Spinal cord (tissue), 10 donors: ENCODE measurements at places on chromosomes 11 and 22. TPM values are rescaled to one million over a fixed set of nuclear protein-coding genes. Genes with fewer than 3 reads are reported as not detected.

DNA sequence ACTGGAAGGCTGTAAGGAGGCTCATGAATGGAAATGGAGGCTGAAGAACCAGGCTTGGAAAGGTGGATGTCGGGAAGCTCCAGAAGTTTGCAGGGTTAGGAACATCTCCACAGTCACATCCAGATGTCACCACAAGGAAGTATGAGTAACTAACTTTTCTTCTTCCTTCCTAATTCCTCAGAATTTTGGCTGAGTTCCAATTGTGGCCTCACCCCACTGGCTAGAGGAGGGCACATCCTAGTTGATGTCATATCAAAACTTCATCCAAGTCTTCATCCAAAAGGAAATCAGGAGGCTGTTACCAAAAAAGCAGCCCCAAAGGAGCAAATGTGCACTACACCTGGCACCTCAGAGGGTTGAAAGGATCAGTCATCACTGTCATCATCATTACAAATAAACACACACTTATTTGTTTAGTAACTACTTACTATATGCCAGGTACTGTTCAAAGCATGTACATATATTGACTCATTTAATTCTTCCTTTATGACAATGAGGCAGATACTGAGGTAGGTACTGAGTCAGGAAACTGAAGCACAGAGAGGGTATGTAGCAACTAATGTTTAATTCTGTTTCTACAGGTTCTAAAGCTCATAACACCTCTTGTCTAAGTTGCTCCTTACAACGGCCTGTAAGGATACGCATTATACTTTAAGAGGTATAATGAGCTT, 7.3 kb upstream of the PTPN5 start:
- no peak for DNase-seq

OR51B2 gene
- 0.22 TPM for total RNA-seq

DNA sequence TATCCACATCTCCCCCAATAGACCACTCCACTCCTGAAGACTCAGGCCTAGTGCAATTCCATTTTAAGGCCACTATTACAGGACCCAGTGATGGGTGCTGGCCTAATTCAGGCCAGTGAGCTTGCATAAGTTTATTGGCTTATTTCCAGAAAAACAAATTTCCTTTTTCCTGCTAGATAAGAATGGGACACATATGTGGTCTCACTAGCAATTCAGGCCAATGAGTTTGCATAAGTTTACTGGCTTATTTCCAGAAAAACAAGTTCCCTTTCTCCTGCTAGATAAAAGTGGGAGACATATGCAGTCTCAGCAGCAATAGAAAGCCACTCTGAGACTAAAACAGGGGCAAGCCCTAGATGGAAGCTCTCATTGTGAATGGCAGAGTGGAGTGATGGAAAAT, 22.4 kb downstream of the ADM start:
- no peak for DNase-seq

ST14 gene
- total RNA-seq = 0.99 TPM

SCGB1A1 gene
- total RNA-seq = not detected

OR5B21 gene
- not detected for total RNA-seq

DNA sequence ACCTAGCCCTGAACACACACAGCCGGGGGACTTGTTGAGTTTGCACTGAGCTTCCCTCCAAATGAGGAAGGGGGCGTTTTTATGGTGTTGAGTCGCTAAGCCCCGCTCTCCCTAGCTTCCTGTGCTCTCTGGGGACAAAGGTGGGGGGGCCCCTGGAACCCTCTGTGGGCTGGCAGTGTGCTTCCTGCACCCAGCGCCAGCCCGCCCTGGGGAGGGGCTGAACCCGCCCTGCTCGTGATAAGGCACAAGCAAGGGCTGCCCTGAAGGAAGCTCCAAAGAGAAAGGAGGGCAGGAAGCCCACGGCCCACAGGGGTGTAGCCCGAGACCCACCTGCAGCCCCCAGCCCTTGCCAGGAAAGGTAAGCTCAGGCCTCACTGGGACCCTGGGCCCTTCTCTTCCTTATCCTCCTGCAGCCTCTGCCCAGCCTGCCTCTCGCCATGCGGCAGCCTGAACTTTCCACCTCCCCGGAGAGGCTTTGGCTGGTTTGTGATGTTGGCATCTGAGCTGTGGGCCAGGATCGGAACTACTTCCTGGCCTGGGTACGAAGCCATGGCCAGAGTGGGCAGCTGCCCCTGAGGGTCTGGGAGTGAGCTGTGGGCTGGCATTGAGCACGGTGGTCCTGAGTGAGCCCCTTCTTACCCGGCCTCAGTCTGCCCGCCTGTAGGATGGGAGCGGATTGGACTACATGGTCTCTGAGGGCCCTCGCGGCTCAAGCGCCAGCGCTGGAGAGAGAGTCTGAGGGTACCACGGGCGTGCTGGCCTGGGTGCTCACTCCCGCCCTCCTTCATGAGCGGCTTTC, at the start of gene FERMT3:
TSS of gene FERMT3 (plus strand) at position 265 of the 799 bp plus-strand sequence. CDS start 644 bp downstream, outside the sequence.
- no peak for DNase-seq

RRM1 gene
- 64.0 TPM for total RNA-seq

- DNase-seq = no peak
These were observed 7.7 kb upstream of the GLYATL1B start for GRCh38 chr11:59078435-59078834.

XRCC6 gene
- 213 TPM for total RNA-seq

DNA sequence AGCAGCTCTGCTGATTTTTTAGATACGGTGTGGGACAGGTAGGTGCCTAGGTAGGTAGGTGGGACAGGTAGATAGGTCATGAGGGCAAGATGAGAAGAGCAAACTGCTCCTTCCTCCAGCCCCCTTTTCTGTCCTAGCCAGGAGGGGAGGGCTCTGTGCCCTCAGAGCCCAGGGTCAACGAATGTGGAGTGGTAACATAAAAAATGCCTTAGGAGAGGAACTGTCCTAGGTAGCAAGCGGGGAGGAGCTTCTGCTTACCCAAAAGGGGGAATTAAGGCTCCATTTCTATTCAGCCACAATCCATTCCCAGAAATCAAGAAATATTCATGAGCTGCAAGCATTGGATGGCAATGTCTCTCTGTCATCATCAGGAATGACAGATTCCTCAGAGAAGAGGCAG, 234.8 kb downstream of the GRIK4 start:
- DNase-seq = no peak

DNA sequence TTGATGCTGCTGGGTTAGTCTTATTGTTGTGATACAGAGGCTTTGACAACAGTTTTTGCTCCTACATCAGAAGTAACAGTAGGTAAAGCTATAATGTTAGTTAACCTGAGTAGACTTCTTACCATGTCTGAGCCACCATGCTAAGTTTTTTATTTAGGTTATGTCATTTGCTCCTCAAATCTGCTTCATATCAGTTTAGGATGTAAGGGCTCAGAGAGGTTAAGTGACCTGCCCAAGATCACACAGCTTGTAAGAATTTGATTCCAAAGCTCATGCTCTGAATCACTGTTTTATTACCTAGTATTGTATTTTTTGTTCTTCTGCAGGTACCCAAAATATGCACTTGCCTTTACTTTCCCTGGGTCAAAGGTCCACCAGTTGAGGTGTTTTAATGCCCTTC, 161.7 kb downstream of the COMMD9 start:
- no peak for DNase-seq

- no peak for DNase-seq
These were observed 39.7 kb upstream of the OR5AK2 start for GRCh38 chr11:56948991-56949515.

- DNase-seq = no peak
These were observed 734 bp downstream of the SNU13 start for GRCh38 chr22:41687901-41688364.

DNA sequence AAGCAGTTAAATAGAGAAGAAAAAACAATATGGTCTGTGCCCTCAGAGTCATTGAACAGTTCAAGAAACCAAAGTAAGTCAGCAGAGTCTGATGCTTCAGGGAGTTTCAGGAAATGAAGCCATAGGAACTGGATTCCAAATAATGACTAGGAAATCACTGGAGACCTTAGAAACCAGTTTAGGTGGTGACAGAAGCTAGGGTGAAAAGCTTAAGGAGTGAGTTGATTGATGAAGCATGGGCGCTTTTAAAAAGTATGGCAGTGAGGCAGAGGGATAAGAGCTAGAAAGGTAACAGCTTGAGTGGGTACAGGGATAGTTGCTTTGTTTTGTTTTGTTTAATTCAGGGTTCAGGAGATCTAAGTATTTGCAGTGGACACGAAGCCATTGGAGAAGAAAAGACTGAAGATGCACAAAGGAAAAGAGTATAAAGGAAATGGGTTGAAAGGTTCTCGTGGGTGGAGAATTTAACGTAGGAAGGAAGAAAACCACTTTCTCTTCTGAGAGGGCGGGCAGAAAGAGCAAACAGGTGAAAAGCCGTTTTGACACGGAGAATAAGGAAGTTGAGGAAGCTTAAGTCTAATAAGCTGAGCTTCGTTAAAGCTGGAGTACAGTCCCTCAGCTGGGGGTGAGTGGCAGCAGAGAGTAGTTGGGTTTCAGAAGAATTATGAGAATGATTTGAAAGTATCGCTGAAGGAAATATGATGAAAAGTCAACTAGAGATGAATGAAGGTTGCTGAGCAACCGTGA, 14.8 kb downstream of the SGSM3 start:
- no peak for DNase-seq

DNA sequence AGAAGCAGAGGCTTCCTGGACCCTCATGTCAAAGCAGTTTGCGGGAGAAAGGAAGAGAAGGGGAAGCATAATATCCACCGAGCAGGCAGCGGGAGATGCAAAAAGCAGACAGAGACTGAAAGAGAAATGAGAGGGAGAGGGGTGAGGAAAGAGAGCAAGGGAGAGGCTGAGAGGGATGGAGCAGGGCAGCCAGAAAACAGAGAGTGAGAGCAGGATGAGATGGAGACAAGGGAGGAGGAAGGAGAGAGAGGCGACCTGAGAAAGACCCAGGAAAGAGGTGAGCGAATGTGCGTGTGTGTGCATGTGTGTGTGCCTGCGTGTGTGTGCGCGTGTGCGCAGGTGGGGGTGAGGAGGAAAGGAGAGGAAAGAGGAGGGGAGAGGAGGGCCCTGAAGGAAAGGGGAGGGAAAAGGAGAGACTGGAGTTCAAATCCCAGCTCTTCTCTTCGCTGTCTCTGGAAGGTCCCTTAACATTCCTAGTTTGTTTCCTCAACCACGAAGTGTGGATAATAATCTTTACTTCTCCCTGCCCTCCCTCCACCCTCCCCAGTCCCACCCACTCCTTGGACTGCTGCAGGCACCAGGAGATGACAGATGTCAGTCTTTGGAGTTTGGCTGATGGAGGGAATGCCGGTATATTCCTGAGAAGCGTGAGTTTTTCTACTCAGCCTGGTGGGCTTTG, 67.9 kb downstream of the ISX start:
- no peak for DNase-seq
